Activated CD4-positive, alpha-beta T cell treated with anti-CD3 and anti-CD28 coated beads, Interleukin-2, amount 50 U/mL, for 24 hours (primary cell): ENCODE measurements at places on chromosomes 7 and 10.

GRCh38 chr10:8036506-8037198 lies 17.8 kb upstream of the GATA3 start:
- DNase-seq: no peak

DNA sequence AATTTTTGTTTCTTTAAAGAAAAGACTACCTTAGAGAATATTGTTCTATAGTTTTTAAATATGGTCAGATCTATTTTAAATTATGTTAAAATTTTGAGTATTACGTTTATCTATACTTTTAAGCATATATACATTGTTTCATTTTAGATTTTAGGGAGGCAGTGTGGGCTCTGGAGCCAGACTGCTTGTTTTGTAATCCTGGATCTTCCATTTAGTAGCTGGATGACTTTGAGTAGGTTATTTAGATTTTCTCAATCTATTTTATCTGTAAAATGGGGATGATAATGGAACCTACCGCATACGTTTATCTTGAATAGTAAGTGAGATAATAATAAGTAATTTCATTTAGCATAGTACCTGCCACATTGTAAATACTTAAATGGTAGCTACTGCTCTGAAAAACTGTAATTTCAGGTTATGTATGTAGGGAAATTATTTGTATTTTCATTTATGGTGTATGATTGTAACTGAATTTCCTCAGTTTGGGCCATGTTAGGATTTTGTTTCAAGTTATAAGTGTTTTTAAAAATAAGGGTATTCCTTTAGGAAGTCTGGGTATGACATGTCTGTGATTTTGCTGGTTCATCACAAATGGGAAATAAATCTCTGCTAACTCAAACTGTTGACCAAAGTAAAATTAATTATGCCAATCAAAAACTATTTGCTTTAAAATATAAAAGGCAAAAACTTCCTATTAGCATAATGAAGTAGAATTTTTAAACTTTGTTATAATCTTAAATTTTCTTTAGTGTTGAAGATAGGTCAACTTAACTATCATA lies 6.5 kb downstream of the PTEN start:
- no peak for DNase-seq

DNA sequence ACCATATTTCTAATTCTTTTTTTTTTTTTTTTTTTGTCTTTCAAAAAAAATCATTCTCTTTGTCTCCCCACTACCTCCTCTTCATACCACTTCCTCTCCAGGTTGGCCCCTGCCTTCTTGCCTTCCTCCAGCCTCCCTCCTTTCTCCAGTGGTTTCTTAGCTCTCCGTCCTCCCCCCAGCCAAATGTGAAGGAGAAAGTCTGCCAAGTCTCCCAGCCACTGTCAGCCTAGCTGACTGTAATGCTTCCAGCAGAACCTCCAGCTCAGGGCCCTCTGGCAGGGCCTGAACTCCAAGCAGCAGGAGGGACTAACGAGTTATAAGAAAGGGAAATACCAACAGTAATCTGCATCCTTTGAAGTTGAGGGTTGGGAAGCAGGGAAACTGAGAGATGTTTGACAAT lies 35.5 kb upstream of the BICC1 start:
- no peak for DNase-seq

- DNase-seq: no peak
These were observed 299.6 kb downstream of the MDFIC start for GRCh38 chr7:115221456-115221855.

DNA sequence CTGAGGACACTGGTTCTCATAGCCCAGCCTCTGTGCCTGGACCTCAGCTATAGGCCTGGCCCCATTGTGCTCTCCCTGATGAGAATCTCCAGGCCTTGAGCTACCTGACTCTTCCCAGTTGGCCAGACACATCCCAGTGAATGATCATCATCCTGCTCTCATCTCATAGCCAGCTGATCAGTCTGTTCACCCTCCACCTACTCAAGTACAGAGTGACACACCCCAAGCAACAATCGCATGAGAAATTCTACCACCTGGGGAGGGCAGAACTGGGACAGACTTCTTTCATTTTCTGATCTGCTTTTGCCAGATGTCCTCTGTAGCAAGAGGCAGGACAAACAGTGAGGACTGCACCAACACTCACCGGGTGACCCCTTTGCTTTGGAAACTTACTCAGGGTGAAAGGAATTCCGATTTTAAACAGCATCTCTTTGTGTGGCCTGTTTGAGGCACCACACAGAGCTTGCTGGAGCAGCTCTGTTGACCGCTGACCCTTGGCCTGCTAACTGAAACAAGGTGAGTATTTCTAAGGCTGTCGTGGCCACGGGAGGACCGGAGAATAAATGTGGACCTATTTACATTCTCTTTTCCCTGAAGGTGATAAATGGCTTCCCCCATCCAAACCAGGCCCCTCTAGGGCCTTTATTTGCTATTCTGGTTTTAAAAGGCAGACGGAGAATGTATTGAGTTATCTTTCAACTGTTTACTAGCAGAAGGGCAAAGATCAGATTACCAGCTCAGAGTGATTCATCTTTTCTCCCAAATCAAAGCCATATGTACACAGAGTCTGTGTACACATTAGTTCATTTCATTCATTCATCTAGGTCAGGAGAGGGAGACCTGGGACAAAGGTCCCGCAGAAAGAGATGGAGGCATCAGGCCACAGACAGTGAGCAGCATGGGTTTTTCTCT lies 181.4 kb upstream of the TNS3 start:
- no peak for DNase-seq

DNA sequence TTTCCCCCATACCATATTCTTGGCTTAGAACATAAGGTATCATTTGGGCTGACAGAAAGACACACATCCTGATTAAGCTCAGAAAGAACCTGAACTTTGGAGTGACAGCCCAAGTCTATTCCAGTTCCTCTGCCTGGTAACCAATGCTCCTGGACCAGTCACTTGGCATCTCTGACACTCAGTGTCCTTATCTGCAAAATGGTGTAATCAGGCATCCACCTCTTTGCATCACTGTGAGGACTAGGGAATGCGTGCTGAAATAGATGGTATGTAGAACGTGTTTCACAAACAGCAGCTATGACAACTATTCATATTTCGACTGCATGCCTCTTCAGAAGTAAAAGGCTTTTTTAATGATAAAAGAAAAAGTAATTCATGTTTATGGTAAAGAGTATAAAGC lies 26.2 kb upstream of the PIK3AP1 start:
- no peak for DNase-seq

DNA sequence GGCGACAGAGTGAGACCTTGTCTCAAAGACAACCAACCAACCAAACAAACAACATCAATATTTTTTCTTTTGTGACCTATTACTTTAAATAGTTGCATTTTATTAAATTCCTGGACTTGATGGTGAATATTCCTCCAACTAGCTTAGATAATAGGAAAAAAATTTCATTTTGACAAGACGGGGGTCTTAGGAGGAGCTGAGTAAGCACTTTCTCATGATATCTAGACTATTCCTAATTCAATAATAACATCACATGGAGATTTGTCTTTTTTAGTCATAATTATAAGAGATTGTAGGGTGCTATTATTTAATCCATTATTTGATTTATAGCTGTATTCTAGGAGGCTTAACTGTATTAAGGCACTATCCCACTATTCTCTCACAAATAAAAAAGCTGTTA lies 702.5 kb downstream of the PHTF2 start:
- DNase-seq: no peak

DNA sequence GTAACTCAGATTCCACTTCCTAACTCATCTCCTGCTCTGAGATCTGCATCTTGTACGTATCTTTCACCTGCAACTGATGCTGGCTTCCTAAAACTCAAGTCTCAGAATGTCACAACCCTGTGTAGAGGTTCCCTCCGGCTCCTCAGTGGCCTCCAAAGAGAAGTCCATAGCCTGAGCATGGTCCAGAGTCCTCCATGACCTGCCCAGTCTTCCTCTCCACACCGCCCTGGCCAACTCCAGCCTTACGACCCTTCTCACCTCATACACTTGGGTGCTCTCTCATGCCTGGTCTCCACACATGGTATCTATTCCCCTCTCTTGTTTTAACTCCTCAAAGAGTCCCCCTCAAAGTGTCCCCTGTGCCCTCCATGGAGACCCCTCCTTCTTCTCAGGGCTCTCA lies 41.9 kb downstream of the RAMP3 start:
- no peak for DNase-seq

- DNase-seq: no peak
These were observed 16.5 kb upstream of the TLX1 start for GRCh38 chr10:101114646-101115045.

DNA sequence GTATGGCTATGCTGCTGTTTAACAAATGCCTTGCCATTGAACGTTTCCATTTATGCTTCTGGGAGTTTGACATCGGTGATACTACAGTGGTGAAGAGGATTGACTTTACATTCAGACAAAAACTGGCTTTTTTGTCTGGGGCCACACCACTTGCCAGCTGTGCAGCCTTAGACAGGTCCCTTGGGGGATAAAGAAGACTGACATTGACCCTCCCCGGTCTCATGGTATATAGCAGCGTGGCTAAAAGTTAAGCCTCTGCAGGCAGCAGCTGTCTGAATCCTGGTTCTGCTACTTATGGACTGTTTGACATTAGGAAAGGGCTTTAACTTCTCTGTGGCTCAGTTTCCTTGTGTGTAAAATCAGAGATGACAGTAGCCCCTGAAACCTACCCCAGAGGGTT lies 42.0 kb upstream of the PTF1A start:
- no peak for DNase-seq
